ENCODE measurements at places on chromosomes 7 and 10. TPM values are rescaled to one million over a fixed set of nuclear protein-coding genes. Genes with fewer than 3 reads are reported as not detected.

Gene UPK3B
- 0.93 TPM for polyA plus RNA-seq

Gene OR9A2
- not detected for polyA plus RNA-seq

Gene ZEB1
- 63.5 TPM for polyA plus RNA-seq

Gene ZNF438
- 17.3 TPM for polyA plus RNA-seq

Gene WASHC2A
- 32.3 TPM for polyA plus RNA-seq

Gene NUPR2
- not detected for polyA plus RNA-seq

Gene GPR15LG
- 0.20 TPM for polyA plus RNA-seq

Gene PSMA2
- polyA plus RNA-seq, result 142 TPM

Gene TRIM4
- polyA plus RNA-seq, result 16.3 TPM

Gene FAM237B
- not detected for polyA plus RNA-seq

Gene SMKR1
- 0.49 TPM for polyA plus RNA-seq

Gene STOX1
- polyA plus RNA-seq, result 2.7 TPM

Gene UBE2D4
- polyA plus RNA-seq, result 14.6 TPM

Gene TMEM213
- 0.08 TPM for polyA plus RNA-seq

Gene INSIG1
- 29.1 TPM for polyA plus RNA-seq
